Stimulated activated CD8-positive, alpha-beta memory T cell treated with anti-CD3 and anti-CD28 coated beads, Interleukin-15, amount 100 ng/mL, for 4 hours (primary cell): ENCODE measurements at places on chromosomes 11 and 22.

DNA sequence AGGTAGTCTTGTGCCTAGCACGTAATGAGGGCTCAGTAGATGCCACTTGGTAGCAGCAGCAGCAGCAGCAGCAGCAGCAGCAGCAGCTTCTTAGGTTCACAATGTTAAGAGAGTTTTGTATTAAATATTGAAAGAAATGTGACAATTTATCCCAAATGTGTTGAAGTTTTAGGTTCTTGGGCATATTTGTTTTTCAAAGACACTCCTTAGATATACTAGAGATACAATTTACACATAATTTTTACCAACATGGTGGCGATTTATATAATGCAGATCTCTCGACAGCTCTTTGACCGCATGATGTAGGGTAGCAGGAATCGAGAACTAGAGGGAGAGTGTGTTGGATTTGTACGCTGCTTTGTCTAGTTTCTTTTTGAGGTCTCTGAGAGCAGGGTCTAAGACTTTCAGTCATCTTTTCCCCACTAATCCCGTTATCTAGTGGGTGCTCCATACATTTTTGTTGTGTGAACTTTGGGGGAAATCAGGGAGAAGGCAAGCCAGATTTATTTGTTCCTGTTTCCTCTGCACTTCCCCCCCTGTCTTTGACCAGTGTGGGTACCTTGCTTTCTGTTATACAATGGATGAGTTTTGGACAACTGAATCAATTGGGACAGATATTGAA, 1.4 kb downstream of the FDX1 start:
- DNase-seq, result no peak

GRCh38 chr22:35330258-35330861, 30.7 kb downstream of the TOM1 start:
- no peak for DNase-seq

- DNase-seq, result no peak
Measured at GRCh38 chr22:22082960-22083359, 100.4 kb upstream of the TOP3B start.

DNA sequence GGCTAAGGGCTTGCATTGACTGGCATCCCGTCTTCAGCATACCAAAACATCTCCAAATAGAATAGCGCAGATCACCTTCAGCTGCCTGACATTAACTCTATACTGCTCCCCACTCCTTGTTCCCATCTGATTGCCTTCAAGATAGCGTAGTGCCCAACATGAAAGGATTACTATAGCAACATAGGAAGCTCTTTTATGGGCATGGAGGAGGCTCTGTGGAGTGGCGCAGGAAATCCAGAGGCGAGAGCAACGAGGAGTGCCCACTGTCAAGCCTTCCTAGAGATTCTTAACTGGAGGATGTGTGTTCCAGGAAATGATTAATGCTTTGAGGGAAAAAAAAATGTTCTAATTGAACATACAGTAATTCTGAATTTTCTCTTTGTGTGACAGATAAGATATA, 213.3 kb downstream of the CADM1 start:
- no peak for DNase-seq

- no peak for DNase-seq
Measured at GRCh38 chr11:100578831-100579311, 108.2 kb upstream of the ARHGAP42 start.

GRCh38 chr11:123460012-123460700, 30.1 kb downstream of the GRAMD1B start:
- DNase-seq, result no peak
